ENCODE measurements at places on chromosomes 12 and 14.

DNA sequence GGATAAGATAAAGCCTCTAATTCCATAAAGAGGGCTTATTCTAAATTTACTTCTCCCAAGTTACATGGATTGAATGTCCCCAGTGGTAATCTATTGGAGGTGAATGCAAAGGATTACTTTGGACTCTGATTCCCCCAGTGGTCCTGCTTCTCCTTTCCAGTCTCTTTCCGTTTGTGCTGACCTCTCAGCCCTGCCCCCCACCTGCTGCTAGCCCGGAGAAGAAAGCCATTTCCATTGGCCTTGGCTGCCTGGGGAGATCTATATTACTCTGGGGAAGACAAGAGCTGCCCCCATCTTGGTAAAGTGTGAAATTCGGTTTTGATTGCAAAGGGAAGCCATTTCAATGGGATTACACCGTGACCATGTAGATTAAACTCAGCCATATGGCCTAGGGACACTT lies 13.3 kb downstream of the ASCL1 start:
- DNase-seq = no peak

- no peak for DNase-seq
These were observed 48.2 kb downstream of the CALM1 start for GRCh38 chr14:90445011-90445410.

DNA sequence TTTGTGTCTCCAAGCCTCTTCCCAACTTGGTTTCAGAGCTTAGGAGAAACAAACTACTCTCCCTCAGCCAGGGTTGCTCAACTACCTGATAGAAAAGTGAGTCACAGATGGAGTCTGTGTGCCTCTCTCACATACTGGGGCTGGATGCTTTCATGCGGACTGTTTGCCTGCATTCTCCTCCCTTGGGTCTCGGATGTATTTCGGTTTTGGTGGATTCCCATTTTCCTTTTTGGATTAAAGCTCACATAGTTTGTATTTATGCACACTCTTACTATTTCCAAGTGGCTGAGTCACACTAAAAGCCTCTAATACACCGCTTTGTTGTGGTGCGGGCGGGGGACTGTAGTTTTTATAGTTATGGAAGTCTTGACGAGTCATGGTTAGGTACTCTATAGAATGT lies 505.4 kb downstream of the LRFN5 start:
- peak; percentile 20 for DNase-seq

GRCh38 chr12:2335109-2335508 lies 282.3 kb downstream of the CACNA1C start:
- no peak for DNase-seq

DNA sequence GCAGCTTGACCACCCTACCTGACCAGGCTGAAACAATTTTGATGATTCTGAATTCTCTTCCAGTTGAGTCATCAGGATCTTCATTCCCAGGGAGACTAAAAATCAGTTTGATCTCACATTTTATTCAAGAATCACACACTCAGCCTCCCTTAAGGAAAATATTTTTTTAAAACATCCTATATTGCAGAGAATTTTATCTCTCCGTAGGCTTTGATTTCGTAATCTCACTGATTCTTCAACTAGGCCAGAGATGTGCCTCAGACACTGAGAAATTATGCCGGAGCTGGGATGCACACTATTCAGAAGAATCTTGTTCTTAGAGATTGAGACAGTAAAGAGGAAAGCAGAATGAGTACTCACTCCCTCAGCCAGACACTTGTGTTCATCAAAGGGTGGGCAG lies 7.0 kb upstream of the ANO2 start:
- DNase-seq = no peak

DNA sequence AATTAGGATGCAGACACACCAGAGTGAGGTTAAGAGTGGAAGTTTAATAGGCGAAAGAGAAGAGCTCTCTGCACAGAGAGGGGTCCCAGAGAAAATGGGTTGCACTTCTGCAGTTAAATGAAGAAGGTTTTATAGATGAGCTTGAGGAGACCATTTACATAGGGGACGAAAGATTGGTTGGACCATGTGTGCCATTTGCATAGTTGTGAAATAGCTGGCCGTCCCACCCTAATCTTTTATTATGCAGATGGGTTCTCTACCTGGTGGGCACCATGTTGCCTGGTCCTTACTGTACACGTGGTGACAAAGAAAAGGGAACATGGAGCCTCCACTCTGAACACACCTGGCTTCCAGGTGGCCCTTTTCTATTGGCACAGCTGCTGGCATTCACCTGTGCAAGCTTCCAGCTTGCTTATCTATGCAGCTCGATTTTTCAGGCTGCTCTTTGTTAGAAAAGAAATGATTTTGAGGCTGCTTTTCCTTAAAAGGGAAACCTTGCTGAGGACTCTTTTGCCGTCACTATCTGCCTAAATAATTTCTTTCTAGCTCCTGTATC lies 67.1 kb upstream of the SRSF5 start:
- no peak for DNase-seq

DNA sequence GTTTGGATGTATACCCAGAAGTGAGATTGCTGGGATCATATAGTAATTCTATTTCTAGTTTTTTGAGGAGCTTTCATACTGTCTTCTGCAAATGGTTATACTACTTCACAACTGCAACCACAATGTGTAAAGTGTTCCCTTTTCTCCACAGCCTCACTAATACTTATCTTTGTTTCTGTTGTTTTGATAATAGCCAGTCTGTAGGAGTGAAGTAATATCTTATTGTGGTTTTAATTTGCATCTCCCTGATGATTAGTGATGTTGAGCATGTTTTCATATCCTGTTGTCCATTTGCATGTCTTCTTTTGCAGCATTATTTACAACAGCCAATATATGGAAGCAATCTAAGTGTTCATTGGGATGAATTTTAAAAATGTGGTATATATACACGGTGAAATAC lies 29.9 kb downstream of the GABARAPL1 start:
- DNase-seq = no peak

- no peak for DNase-seq
These were observed 50.4 kb downstream of the DYRK2 start for GRCh38 chr12:67698672-67699581.
